ENCODE measurements at places on chromosomes 11 and 22.

DNA sequence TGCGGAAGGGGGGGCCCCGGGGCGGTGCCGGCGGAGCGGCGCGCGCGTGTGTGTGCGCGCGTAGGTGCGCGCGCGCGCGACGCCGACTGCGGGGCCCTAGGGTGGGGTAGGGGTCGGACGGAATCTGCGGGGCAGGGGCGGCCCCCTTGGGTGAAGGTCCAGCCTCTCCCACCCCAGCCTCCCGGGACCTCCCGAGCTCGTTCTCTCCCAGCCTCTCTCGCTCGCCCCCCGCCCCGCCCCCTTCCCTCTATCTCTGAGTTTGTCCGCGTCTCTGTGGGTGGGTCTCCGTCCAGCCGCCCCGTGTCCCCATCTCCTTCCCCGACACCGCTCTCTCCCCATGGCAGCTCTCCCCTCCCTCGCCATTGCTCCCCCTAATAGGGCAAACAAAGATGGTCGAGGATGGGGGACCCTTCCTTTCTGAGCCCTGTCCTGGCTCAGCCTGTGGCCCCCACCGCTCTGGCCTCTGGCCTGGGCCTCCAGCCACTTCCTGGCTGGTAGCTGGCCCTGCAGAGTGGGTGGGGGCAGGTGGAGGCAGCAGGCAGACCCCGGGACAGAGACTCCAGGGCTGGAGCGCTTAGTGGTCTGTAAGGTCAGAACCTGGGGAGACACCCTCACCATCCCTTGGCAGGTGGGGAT lies 33.0 kb upstream of the PRR5 start:
- no peak for DNase-seq

DNA sequence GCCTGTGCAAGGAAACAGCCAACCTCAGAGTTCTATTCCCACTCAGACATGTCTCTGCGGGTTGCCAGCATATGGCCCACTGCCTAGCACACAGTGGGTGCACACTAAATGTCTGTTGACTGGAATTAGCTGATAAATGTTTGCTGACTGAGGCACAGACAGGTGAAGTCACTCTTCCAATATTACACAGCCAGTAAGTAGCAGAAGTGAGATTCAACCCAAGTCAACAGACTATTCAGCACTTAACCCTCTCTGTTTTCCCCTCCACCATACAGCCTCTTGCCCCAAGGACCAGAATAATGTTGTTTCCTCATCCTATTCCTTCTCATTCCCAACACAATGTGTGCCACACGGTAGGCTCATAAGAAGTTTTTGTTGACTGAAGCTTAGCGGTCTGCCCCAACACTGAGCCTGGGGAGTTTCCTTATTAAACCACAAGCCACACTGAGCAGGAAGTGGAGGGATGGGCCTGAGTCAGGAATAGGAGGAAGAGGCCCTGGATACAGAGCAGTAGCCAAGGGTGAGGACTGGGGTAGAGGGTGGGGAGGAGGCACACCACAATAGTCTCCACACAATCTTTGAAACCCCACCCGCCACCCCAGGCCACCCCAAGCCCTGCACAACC lies 15.7 kb upstream of the IL10RA start:
- DNase-seq = no peak

GRCh38 chr11:93540896-93541553 lies 2.2 kb downstream of the SMCO4 start:
- DNase-seq = no peak

GRCh38 chr11:61295596-61295926 lies 445 bp upstream of the VWCE start:
- DNase-seq = no peak

DNA sequence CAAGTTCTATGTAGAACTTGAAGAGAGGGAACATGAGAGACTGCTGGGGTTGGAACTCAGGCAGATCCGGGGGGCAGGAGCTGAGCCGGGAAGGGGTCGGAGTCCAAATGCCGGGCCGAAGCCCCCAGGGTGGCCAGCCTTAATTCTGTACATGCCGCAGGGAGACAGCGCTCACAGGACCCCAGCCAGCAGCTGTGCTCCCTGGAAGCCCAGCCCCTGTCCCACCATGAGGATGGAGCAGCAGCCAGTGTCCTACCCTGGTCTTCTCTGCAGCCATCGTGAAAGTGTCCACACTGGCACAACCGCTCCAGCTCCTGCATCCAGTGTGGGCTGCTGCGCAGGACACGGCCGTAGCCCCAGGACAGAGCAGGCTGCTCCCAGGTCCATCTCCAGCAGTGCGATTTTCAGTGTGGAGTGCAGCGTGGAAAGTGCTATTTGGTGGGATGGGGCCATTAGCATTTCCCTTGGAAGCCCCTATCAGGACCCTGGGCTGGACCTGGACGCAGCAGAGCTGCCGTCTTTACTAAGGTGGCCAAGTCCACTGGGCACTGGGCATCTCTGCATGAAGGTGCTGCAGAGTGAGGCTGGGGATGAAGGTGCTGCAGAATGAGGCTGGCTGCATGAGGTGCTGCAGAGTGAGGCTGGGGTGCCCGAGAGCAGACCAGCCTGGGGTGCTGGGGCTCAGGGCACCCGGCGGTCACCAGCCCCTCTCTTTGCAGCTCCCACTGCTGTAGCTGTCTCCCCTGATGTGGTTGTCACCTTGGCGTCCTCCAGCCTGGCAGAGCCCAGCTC lies 737.4 kb downstream of the BRD1 start:
- no peak for DNase-seq

DNA sequence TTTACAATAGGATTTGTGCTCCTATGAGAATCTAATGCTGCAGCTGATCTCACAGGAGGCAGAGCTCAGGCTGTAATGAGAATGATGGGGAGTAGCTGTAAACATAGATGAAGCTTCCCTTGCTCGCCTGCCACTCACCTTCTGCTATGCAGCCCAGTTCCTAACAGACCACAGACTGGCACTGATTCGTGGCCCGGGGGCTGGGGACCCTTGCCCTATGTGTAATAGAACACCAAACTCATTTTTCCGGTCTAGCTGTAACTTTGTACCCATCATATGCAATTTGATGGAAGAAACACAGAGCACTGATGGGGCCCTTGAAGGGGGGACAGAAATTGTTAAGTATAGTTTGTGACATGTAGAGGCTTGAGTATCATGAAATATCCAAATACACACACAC lies 79.6 kb upstream of the OR5AK2 start:
- no peak for DNase-seq

GRCh38 chr11:31973172-31973571 lies 117.7 kb upstream of the RCN1 start:
- no peak for DNase-seq

GRCh38 chr11:65651589-65652510 lies 10.9 kb downstream of the RELA start:
- peak; percentile 49 for DNase-seq
